ENCODE measurements at places on chromosomes 5 and 9. TPM values are rescaled to one million over a fixed set of nuclear protein-coding genes. Genes with fewer than 3 reads are reported as not detected.
A peak's percentile ranks its signal among the peaks of the same experiment; 100 is the strongest.

Gene FAM153A
- not detected for total RNA-seq

Gene CCDC183
- total RNA-seq, result 0.26 TPM

Gene CDO1
- total RNA-seq, result 0.44 TPM

- H3K27ac ChIP-seq, result no peak overlapping the region
- no peak overlapping the region for H3K4me3 ChIP-seq
- peaks cover 6% of the 10 kb centered on the region for H3K36me3 ChIP-seq
These were observed 3.1 kb upstream of the RABL6 start for GRCh38 chr9:136804509-136805206.

DNA sequence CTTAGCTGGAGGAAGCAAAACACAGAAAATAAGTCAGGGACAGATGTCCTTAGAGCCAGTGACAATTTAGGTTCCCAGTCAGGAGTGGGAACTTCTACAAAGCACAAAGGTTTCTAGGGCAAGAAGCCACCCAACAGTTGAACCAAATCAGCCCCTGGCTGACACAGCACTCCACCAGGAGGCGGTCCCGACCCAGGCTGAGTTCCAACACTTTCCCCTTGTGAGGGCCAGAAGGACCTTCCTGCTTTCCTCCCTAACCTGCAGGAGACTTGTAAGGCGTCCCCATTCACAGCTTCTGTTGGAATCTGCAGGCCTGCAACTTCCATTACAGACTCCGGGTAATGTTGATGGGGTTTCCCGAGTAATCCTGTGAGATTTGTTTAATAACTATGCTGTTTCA, 416.4 kb upstream of the IRX1 start:
- DNase-seq, result peak; percentile 0
- H3K4me3 ChIP-seq, result no peak overlapping the region
- no peaks in the 10 kb centered on the region for H3K4me1 ChIP-seq

All from MCF 10A (cell line).